ENCODE measurements at places on chromosomes 7 and 10.

DNA sequence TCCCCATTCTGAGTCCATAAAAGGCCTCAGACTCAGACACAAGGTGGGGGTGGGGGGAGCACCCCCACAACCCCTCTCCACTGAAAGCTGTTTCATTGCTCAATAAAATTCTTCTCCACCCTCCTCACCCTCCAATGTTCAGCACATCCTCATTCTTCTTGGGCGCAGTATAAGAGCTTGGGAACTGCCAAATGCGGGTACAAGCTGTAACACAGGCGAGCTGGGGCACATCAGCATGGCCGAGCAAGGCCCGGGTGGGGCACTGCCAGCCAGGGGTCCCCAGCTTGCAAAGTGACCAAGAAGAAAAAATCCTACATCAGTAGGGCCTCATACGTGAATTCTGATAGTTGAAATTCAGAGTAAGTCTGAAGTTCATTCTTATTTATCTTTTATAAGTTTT lies 50.1 kb downstream of the CACUL1 start:
- no peak for DNase-seq

DNA sequence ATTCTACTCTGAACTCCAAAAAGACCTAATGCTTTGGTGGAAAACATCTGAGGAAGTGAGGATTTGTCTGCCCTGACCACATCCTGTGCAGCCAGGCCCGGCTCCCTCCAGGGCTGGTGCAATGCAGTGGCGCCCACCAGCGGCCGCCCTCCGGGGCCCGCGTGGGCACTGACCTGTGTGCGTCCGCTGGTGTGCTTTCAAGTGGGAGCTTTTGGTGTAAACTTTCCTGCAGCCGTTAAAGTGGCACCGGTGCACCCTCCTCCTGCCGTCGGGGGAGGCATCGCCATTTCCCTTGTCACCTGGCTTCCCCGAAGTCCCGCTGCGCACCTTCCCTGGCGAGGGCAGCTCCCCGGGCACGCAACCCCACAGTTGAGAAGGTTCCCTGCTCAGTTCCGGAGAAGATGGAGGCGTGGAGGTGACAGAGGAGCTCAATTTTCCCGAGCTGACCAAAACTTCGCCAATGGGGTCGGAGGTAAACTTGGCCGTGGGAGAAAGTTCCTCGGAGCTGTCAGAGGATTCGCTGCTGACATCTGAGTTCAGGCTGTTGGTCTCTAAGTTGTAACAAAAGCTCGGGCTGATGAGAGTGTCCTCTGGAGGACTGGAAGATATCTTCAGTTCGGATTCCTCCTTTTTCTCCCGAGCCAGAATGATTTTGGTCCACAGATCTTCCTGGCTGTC lies 3.4 kb downstream of the KLF6 start:
- no peak for DNase-seq

DNA sequence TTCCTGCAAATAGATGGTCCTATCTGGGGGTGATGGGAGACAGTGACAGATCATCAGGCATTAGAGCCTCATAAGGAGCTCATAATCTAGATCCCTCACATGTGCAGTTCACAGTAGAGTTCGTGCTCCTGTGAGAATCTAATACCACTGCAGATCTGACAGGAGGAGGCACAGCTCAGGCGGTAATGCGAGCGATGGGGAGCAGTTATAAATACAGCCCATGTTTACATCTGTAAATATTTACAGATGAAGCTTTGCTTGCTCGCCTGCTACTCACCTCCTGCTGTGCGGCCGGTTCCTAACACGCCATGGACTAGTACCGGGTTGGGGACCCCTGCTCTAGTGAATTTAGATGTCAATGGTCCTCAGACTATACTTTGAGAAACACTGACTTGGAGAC lies 17.0 kb upstream of the CDCA7L start:
- DNase-seq, result no peak

- DNase-seq, result no peak
Measured at GRCh38 chr10:6491841-6492609, 88.1 kb downstream of the PRKCQ start.

DNA sequence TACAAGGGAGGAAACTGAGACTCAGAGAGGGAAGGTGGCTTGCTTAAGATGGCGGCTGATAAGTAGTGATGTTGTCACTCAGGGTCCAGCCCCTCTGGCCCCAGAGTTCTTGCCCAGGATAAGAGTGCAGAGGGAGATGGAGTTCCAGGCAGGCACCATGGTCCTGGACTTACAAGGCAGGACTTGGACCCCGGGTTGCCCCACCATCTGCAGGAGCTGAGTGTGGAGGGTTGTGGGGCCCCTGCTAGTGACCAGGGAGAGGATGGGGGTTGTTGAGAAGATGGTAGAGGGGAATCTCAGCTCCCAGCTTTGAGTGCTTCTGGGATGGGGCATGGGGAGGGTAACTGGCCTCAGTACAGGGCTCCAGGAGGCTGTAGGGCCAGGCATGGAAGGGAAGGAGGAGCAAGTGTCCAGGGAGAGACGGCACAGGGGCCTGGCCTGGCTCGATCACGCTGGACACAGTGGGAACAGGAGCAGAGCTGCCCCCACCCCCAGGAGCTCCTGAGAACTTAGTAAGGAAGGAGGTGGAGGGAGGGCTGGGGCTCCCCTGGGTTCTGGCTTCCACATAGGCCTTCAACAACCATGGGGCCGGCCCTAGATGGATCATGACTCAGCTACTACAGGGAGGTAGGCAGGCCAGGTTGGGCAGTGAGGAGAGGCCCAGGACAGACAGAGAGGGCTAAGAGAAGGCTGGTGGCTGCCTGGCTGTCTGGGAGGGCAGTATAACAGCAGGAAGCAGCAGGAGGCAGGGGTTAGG lies 28.2 kb downstream of the PPIF start:
- no peak for DNase-seq

DNA sequence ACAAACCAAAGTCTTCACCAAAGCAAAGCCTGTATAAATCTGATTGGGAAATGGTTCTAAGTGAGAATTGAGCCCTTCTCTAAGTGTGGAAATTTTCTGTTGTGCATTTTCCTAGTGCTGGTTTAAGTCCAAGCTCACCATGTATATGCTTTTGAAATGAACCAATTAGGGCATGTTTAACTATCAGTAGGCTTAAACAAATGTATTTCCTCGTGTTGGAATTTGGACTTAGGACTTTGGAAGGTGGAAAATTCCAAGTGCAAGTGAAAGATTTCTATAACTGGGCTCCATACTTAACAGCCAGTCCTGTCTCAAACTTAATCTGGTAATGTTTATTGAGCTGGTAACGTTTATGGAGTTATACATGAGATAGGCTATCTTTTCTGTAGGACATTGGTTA lies 28.5 kb downstream of the CCNY start:
- no peak for DNase-seq

- no peak for DNase-seq
Measured at GRCh38 chr10:126565441-126565840, 105.1 kb downstream of the C10orf90 start.

GRCh38 chr10:3395458-3395861 lies 222.9 kb upstream of the PITRM1 start:
- DNase-seq, result no peak

- DNase-seq, result no peak
Measured at GRCh38 chr10:72061491-72061890, 26.9 kb downstream of the SPOCK2 start.

DNA sequence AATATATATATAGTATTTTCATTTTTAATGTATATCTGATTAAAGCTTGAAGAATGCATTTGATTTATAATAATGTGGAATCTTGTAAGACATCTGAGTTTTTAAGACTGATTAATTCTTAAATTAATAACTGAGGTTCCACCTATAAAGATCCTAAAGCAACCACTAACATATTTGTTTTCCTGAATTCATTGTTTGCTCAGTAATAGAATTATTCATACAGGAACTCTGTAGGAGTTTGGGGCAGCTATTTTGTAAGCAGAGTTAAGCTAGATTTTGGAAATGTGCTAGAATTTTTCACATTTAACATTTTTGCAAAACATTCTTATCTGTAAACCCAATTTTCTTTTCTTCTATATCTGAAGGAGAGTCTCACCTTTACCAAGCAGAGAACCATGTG lies 88.9 kb downstream of the NRCAM start:
- DNase-seq, result no peak

GRCh38 chr7:75817116-75817515 lies 3.5 kb upstream of the CCL24 start:
- DNase-seq, result no peak

DNA sequence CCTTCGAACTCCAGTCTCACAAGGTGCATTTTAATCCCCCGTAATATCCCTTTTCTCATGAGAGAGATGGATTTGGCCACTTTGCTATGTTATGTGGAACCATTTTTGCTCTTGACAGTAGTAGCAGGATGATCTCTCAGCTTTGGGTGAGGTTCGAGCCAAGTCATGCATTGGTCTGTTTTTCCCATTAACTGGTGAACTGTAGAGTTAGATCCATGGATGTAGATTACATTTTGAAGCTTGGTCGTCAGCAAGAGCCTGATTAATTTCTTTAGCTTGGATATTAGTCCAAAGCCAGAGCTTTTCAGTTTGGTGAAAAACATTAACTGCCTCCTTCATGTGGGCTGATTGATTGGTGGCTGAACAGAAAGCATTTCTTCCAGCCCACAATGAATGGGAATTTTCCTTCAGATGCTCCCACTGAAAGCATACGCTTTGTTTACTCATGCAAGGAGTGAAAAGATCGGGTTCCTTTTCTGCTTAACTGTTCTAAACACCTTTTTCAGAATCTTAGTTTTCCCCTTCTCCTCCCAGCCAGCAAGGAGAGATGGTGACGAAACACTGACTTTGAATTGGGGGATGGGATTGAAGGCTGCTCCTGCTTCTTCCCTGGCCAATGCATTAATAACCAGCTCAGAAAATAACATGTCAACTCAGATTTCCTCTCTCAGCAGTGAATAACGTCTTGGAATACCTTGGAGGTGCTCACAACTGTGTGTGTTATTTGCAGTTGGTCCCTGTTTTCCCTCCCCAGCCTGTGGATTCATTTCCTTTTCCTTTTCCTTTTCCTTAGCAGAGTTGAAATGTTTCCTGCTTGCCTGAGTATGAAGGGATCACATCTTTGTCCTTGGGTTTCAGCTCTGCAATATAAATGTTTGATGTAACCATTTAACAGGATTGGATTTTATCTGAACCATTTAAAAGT lies 351.8 kb upstream of the FZD8 start:
- DNase-seq, result no peak

- no peak for DNase-seq
Measured at GRCh38 chr10:17965649-17966235, 14.0 kb downstream of the SLC39A12 start.

DNA sequence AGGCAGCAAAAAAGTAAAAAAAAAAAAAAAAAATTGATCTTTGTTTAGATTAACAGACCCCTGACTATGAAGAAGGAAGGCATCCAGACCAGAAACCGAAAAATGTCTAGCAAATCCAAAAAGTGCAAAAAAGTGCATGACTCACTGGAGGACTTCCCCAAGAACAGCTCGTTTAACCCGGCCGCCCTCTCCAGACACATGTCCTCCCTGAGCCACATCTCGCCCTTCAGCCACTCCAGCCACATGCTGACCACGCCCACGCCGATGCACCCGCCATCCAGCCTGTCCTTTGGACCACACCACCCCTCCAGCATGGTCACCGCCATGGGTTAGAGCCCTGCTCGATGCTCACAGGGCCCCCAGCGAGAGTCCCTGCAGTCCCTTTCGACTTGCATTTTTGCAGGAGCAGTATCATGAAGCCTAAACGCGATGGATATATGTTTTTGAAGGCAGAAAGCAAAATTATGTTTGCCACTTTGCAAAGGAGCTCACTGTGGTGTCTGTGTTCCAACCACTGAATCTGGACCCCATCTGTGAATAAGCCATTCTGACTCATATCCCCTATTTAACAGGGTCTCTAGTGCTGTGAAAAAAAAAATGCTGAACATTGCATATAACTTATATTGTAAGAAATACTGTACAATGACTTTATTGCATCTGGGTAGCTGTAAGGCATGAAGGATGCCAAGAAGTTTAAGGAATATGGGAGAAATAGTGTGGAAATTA lies 19.4 kb downstream of the GATA3 start:
- DNase-seq, result no peak

- DNase-seq, result no peak
Measured at GRCh38 chr7:45506059-45506458, 68.1 kb upstream of the ADCY1 start.

- no peak for DNase-seq
Measured at GRCh38 chr7:102101111-102101551, 185.5 kb upstream of the SH2B2 start.

- no peak for DNase-seq
Measured at GRCh38 chr10:73763343-73763742, 18.5 kb upstream of the CHCHD1 start.

- no peak for DNase-seq
Measured at GRCh38 chr7:86209036-86209435, 434.7 kb upstream of the GRM3 start.

- DNase-seq, result no peak
Measured at GRCh38 chr7:115135769-115136410, 214.0 kb downstream of the MDFIC start.

All from hypothalamus (tissue), 51 donors.